ENCODE measurements at places on chromosomes 3 and 15. TPM values are rescaled to one million over a fixed set of nuclear protein-coding genes. Genes with fewer than 3 reads are reported as not detected.

GABRR3 gene
- not detected for total RNA-seq

SERPINI2 gene
- total RNA-seq = not detected

SLC12A8 gene
- total RNA-seq = 15.5 TPM

CADM2 gene
- total RNA-seq = not detected

LMLN gene
- 9.2 TPM for total RNA-seq

DYNLT2B gene
- 22.1 TPM for total RNA-seq

ZNF80 gene
- total RNA-seq = not detected

RTP3 gene
- not detected for total RNA-seq

TRIP4 gene
- 11.8 TPM for total RNA-seq

SHF gene
- 1.9 TPM for total RNA-seq

SPINK8 gene
- not detected for total RNA-seq

KCNMB2 gene
- total RNA-seq = 0.41 TPM

SMCO1 gene
- total RNA-seq = not detected

COL8A1 gene
- 24.3 TPM for total RNA-seq

APOD gene
- total RNA-seq = 2.9 TPM

GOLGA8T gene
- total RNA-seq = not detected

LRRC31 gene
- not detected for total RNA-seq

THPO gene
- total RNA-seq = 0.49 TPM

CCR9 gene
- not detected for total RNA-seq

SNURF gene
- total RNA-seq = 8.7 TPM

CLEC3B gene
- 10.5 TPM for total RNA-seq

MORC1 gene
- not detected for total RNA-seq

CLDN18 gene
- total RNA-seq = not detected

CCDC191 gene
- 4.2 TPM for total RNA-seq

VEPH1 gene
- total RNA-seq = 27.4 TPM

DPPA2 gene
- total RNA-seq = not detected

LRRIQ4 gene
- 0.09 TPM for total RNA-seq

CLSTN2 gene
- 3.2 TPM for total RNA-seq

HRH1 gene
- 20.6 TPM for total RNA-seq

WDR53 gene
- total RNA-seq = 7.1 TPM

CPN2 gene
- not detected for total RNA-seq

MUC13 gene
- not detected for total RNA-seq

ST8SIA2 gene
- 0.25 TPM for total RNA-seq

GAP43 gene
- 3.4 TPM for total RNA-seq

GP9 gene
- total RNA-seq = not detected

BFSP2 gene
- total RNA-seq = not detected

ADGRG7 gene
- not detected for total RNA-seq

SPTSSB gene
- total RNA-seq = not detected

CCRL2 gene
- not detected for total RNA-seq

AGBL1 gene
- total RNA-seq = not detected

CELSR3 gene
- 0.81 TPM for total RNA-seq

IGSF10 gene
- total RNA-seq = 8.0 TPM

THUMPD3 gene
- 48.3 TPM for total RNA-seq

PLIN1 gene
- total RNA-seq = 0.41 TPM

SLC35G2 gene
- 14.7 TPM for total RNA-seq

RNF13 gene
- total RNA-seq = 52.7 TPM

STRA6 gene
- 0.18 TPM for total RNA-seq

ACSBG1 gene
- total RNA-seq = under 0.01 TPM

TMC3 gene
- under 0.01 TPM for total RNA-seq

PCOLCE2 gene
- 31.6 TPM for total RNA-seq

GPR171 gene
- not detected for total RNA-seq

TP63 gene
- total RNA-seq = 0.18 TPM

FGF7 gene
- 97.7 TPM for total RNA-seq

STARD5 gene
- total RNA-seq = 8.8 TPM

KBTBD8 gene
- 1.1 TPM for total RNA-seq

RAMAC gene
- 31.7 TPM for total RNA-seq

MAGEL2 gene
- total RNA-seq = under 0.01 TPM
